ENCODE measurements at places on chromosomes 11 and 22.

DNA sequence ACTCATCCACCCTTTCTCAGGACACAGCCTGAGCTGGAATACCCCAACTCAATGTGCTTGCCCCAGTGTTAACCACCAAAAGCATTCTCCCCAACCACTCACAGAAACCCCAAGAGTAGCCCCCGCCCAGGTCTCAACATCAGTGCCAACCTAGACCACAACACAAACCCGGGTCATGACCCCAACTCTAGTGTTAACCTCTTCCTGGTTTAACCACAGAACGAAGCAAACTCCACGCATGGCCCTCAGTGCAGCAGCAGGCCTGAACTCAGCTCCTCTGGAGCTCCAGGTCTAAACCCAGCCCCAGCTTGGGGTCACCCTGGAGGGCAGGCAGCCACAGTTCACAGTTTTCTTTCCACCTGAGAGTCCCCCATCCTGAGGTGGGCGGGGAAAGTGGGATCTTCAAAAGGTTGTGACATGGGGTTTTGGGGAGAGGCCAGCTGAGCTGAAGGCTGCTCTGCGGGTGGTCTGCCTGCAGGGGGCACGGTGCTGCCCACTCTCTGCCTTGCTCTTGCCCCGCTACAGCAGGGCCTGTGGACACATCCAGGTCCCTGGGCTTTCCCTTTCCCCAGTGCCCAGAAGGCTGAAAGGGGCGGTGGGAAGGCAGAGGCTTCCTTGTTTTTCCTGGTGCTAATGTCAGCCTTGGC lies 37.9 kb downstream of the NECTIN1 start:
- DNase-seq: peak; percentile 38

- DNase-seq: peak; percentile 74
These were observed 4.3 kb upstream of the BAIAP2L2 start for GRCh38 chr22:38114484-38115398.

DNA sequence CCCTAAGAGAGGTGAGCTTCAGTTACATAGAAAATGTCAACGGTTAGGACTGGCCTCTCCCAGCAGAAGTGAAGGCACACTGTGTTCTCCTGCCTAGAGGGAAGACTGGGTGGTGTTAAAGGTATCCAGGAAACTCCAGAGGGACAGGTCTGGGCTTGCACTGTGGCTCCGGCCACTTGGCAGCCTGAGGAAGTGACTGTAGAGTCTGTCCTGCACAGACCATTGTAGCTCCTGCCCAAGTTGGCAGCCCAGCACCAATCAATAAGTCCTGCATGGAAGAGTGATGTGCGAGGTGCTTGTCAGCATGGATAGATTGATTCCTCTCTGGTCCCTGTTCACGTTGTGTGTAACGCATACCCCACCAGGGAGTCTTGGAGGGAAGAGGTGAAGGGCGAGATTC lies 284.8 kb downstream of the TENM4 start:
- no peak for DNase-seq

GRCh38 chr11:73372375-73372993 lies 3.7 kb upstream of the RELT start:
- peak; percentile 47 for DNase-seq

DNA sequence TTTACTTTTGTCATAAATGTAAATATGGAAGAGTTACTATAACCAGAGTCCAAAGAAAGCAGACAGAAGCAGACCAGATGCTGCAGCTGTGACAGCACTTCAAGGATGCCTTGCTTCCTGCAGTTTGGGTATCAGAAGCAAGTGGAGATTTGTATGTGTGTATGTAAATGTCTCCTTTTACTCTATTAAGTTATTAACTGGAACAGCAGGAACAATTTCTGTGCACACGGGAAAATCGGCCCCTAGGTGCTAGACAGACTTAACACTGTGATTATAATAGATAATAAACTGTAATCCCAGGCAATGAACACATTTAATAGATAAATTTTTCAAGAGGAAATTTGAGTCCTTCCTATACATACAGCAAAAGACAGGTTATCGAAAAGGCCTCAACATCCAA lies 178.6 kb upstream of the PITPNB start:
- DNase-seq: no peak
